ENCODE measurements at places on chromosomes 4 and X.
A peak's percentile ranks its signal among the peaks of the same experiment; 100 is the strongest.

- no peak for DNase-seq
Observed at GRCh38 chrX:39946822-39947221, 150.9 kb downstream of the BCOR start.

- no peak for DNase-seq
Observed at GRCh38 chr4:111209706-111210105, 586.8 kb upstream of the PITX2 start.

DNA sequence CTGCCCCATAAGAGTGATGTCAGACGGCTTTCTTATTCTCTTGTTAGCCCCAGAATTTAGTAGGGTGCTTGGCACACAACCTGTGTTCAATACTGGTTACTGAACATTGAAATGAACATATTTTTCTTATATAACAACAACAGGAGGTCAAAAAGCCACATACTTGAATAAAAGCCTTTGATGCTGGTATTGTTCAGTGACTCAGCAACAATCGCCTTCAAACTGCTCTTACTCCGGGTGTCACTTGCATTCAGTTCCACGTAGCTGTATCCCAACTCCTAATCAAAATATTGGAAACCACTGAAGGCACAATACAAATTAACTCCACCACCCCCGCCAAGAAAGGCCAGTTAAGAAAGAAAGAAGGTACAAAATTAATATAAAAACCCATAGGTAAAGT lies 61.5 kb downstream of the RFC1 start:
- no peak for DNase-seq

DNA sequence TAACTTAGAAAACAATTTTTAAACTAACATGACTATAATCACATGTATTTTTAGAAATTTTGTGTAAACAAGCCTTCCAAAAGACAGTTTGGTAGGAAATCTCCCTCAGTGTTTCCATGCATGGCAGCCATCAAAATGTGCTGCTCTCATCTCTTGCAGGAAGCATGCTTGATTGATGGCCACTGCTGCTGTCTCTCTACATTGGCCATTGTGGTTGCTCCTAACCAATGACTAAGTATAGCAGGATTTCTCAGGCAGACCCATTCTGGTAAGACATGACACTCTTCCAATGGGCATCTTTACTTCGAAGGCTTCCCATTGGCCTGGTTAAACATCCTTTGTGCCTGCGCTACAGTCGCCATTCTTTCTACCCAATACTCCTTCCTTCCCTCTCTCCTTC lies 78.9 kb upstream of the GUCY1A1 start:
- DNase-seq = no peak

GRCh38 chrX:11672213-11672612 lies 6.5 kb upstream of the ARHGAP6 start:
- no peak for DNase-seq

DNA sequence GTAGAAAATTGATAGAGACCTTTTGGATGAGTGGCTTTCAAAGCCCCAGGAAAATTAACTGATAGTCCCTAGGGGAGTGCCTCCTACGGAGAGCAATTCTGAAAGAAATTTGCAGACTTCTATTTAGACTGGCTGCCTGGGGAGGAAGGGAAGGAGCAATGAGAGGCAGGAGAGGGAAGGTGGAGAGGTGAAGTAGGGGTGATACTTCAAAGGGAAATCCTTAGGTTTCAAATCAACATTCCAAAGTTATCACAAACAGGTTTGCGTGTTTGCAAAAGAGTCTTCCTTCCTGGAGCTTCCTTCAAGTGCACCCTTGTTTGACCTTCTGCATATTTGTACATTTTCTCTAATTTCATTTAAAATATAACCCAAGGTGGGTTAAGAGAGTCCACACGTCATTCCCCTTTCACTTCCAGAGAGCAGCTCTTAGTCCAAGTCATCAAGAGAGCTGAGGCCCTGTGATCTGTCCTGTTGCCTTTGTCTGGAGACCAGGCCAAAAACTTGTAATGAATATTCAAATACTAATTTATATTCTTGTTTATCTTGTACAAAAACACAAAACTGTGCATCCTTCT lies 157.8 kb downstream of the CLCN4 start:
- no peak for DNase-seq

GRCh38 chrX:48617542-48618340 lies 20.4 kb downstream of the WDR13 start:
- DNase-seq = no peak

GRCh38 chr4:33911959-33912358 lies 2332.4 kb downstream of the ARAP2 start:
- no peak for DNase-seq

DNA sequence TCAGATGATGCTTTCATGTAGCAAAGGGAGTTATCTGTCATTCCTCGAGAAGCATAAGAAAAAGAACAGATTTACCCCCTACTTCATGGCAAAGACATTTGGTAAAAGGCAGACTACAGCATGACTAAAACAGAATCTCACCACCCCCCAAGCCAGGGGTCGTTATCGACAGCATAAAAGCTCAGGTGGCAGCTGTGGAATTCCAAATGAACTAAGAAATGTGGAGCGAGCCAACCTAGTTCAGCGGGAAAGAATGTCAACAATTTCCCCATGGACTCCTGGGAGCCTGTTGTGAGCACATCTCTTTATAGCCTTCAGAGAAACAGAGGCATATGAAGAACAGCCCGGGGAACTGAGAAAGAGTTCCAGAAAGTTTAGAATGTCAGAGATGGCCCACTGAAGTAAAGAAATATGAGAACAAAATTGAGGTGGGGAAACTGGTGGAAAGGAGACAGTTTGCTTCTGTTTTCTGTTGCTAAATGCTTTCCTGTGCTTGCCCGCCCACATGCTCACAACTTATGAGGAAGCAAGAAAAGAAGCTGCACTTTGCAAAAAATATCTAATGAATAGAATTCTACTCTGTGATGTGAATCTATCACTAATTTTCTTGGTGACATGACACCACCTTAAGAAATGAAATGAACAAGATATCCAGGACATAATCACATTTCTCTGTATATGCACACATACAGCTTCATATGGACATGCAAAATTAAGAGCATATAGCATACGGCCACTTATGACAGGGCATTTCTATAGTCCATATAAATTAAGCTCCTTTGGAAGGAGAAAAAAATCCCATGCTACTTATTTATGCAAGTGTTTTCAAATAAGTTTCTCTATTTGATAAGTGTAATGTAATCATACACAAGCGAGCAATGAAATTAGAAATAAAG lies 135.3 kb upstream of the MID1 start:
- no peak for DNase-seq

- DNase-seq = no peak
Observed at GRCh38 chrX:19824603-19825002, 62.8 kb downstream of the SH3KBP1 start.

- no peak for DNase-seq
Observed at GRCh38 chrX:31545191-31545590, 473.4 kb upstream of the FTHL17 start.

DNA sequence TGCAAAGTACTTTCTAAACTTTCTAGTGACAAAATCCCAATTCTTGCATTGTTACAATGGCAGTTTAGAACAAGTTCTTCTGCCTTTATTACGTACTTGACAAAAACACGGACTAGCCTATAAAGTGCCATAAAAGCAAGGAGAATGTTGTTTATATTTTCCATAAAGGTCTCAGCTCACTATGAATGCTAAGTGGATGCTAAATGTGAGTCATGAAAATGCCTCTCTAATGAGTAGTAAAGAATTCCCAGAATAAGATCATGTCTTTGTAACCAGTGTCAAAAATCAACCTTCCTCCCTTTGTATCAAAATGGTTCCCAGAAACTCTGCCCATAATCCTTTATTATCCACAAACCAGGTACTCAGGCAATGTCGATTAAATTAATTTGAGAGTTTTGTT lies 539.8 kb upstream of the SLIT2 start:
- no peak for DNase-seq

DNA sequence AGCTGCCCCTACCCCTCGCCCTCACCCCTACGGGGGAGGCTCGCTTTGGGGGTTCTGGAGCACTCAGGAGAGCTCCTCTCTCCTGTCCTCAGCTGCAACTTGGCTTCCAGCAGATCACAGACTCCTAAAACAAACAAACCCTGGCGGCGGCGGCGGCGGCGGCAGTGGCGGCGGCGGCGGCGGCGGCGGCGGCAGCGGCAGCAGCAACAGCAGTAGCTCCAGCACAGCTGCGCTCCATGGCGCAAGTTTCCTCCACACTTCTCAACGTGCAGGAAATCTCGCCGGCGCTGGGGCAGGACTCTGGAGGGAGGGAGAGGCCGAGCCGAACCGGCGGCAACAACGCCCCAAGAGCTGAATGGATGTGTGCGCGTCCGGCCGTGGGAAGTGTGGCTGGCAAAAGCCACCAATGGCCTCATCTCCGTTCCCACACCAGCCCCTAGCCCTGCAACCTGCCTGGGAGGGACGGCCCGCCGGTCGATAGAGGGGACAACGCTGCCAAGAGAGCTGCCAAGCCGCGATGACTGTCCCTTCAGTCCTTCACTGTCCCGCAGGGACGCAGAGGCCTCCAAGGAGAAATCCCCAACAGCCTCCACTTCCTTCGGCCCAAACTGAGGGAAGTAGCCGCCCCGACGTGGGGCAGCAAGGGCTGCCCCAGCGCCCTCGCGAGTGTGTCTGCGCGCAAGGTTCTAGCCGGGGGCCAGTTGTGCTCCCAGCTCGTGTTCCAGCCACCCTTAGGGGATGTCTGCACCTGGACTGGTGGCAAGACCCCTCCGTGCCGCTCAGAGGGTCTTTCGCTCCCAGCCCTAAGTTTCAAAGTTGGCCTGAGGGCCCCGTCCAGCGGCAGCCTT lies 775 bp downstream of the SHROOM4 start:
- DNase-seq = peak; percentile 2

GRCh38 chr4:144666539-144667175 lies 20.7 kb downstream of the HHIP start:
- DNase-seq = no peak

GRCh38 chrX:123087326-123087725 lies 96.8 kb upstream of the GRIA3 start:
- no peak for DNase-seq

DNA sequence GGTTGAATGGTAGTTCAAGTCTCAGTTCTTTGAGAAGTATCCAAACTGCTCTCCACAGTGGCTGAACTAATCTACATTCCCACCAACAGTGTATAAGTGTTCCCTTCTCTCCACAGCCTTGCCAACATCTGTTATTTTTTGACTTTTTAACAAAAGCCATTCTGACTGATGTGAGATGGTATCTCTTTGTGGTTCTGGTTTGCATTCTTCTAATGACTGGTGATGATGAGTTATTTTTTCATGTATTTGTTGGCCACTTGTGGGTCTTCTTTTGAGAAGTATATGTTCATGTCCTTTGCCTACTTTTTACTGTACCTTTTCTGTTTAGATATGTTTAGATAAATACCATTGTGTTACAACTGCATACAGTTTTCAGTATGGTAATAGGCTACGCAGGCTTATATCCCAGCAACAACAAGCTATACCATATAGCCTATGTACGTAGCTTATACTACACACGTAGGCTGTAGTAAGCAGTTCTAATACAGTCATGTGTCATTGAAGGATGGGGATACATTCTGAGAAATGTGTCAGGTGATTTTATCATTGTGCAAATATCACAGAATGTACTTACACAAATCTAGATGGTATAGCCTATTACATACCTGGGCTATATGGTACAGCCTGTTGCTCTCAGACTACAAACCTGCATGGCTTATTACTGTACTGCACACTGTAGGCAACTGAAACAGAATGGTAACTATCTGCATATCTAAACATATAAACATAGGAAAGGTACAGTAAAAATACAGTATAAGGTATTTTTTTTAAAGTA lies 28.1 kb downstream of the KLHL8 start:
- DNase-seq = no peak

DNA sequence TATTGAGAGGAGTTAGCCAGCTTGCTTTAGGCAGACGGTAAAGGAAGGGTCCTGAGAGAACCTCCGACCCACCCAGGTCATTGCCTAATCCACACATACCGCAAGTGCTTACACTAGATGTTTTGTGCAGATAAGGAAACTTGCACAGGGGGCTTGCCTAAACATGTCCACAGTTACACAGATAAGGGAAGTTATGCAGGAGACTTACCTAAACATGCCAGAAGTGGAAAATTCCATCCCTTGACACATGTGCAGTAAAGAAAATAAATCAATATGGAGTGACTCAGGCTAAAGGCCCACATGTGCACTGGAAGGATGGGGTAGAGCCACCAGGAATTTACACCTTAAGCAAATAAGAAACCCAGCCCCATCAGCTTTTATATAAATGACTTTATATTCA lies 232.8 kb upstream of the HDX start:
- no peak for DNase-seq

- DNase-seq = no peak
Observed at GRCh38 chr4:84470204-84470785, 28.8 kb downstream of the NKX6-1 start.

DNA sequence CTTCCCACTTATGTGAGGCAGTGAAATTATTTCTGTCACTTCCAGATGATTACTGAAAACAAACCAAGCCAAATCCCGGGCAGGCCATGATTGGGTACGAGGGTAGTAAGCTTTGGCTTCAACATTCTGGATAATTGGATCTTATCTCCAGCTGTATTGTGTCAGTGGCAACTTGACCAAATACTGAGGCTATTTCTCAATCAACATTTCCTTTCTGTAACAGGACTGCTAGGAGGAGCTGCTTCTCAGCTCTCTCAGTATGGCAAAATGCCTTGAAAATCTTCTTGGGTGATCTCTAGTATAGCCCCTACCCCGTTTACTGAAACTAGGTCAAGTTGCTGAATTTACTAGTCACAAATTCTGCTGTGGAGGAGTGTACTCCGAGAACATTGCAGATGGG lies 169.3 kb upstream of the FRMPD4 start:
- no peak for DNase-seq

GRCh38 chrX:57904176-57904880 lies 5.9 kb downstream of the ZXDA start:
- DNase-seq = no peak

DNA sequence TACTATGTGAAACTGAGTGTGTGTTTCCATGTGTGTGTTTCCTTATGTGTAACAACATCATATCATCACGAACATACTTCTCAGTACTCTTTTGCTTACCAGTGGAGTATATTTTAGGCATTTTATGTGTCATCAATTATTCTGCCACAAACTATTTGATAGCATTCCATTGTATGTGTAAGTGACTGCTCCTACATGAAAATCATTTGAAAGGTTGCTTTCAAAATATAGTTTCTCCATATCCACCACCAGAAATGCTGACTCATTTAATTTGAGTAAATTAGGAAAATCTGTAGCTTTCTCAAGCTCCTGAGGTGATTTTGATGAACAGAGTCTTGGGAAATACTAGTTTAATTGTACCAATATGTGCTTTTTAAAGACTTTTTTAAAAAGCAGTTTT lies 376.2 kb downstream of the PCDH18 start:
- DNase-seq = no peak

DNA sequence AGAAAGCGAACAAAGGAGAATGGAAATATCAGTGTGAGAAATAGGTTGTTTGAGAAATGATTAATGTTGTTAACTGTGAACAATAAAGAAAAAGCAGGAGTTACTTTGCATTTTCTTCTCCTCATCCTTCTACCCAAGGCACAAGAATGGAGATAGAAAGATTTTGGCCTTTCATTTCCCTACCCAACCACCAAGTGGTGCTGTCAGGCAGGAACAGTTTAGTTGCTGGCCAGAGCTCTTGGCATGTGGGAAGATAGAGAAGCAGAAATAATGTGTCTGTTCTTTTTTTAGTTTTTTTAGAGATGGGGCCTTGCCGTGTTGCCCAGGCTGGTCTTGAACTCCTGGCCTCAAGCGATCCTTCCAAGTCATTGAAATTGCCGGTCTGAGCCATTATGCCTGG lies 12.8 kb downstream of the HOPX start:
- DNase-seq = no peak
